ENCODE measurements at places on chromosomes 5 and 9.

DNA sequence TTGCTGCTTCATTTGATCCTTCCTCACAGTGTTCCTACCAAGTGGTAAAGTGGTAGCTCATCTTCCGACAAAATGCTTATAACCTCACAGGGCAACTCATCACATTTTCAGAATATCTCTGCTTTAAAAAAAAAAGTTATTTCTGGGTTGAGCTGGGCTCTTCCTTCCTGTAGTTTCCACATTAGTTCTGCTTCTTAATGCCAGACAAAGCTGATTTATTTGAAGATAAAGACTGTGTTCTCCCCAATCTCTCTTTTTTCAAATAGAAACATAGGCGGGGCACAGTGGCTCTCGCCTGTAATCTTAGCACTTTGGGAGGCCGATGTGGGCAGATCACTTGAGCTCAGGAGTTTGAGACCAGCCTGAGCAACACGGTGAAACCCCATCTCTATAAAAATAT is 273.1 kb downstream of the ACTL7B start:
- DNase-seq, result no peak

DNA sequence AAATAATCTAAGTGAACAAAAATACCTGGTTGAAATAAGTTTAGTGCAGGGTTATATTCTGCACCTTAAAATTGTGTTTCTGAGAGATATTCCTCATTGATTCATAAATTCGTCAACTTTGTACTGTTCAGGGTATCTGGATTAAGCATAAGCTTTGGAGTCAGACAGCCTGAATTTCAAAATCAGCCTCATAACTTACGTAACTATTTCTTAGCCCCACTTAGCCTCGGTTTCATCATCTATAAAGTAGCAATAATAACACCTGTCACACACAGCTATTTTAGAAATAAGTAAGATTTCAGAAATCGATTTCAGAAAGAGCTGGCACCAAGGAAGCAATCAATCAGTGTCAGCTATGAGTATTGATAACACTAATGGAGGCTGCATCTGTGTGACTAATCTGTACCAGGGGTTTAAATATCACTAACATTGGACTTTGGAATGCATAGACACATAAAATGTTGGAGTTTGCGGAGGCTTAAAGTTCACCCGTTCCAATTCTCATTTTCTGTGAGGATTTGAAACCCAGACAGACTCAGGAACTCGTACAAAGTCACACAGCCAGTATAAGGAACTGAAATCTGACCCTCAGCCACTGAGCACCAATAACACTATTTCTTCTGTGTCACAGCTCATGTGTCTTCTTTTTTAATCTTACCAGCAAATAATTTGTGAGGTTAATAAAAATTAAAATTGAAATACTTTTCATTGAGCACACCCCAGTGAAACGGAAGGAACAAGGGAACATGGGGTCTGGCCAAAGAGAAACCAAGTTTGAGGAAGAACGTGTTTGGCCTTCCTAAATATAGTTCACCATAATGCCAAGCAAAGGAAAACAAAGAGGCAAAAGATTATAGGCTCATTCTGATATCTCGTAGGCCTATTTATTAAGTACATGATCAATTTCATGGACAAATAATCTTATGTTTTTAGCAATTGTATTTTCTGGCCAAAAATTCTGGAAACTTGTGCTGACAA is 194.4 kb upstream of the PTGER4 start:
- no peak for DNase-seq

DNA sequence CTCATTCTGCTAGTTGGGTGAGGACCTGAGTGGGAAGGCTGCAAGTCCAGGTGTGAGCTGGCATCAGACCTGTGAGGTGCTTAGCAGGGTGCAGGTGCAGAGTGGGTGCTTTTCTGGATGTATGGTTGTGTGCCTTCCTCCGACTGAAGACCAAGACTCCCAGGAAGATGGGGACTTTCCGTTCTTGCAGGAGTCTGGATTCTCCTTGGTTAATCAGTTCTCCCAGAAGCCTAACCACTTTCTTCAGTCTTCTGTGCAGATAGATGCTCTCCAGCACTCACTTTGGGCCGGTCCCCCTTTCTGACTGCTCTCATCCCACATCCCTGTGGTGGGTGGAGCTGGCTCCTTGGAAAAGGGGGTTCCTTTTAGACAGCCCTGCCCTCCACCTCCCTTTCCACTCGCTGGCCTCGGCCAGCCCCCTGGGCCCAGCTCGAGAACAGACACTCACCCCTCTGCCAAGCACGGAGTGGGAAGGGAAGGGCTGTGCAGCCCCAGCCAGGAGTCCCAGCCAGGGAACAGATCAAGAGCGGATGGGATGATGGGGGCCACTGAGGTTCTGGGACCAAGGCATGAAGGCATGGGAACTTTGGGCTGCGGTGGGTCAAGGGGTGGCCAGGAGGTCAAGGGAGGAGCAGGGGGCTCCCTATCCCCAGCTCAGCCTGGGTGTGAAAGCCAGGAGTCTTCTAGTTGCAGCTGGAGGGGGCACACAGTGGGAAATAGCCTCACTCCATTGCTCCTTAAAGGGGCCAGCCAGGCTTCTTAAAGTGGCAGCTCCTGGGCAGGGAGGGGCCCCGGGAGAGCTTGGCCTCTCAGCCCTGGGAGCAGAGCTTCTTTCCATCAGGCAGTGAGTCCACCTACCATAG is 62.4 kb downstream of the FGF18 start:
- DNase-seq, result no peak

GRCh38 chr9:128495296-128495695 is 9.2 kb upstream of the GLE1 start:
- no peak for DNase-seq

- DNase-seq, result no peak
Observed at GRCh38 chr9:96420468-96421219, 2.5 kb upstream of the ZNF367 start.

- peak; percentile 28 for DNase-seq
Observed at GRCh38 chr9:126773004-126773607, 31.7 kb upstream of the ZBTB43 start.

DNA sequence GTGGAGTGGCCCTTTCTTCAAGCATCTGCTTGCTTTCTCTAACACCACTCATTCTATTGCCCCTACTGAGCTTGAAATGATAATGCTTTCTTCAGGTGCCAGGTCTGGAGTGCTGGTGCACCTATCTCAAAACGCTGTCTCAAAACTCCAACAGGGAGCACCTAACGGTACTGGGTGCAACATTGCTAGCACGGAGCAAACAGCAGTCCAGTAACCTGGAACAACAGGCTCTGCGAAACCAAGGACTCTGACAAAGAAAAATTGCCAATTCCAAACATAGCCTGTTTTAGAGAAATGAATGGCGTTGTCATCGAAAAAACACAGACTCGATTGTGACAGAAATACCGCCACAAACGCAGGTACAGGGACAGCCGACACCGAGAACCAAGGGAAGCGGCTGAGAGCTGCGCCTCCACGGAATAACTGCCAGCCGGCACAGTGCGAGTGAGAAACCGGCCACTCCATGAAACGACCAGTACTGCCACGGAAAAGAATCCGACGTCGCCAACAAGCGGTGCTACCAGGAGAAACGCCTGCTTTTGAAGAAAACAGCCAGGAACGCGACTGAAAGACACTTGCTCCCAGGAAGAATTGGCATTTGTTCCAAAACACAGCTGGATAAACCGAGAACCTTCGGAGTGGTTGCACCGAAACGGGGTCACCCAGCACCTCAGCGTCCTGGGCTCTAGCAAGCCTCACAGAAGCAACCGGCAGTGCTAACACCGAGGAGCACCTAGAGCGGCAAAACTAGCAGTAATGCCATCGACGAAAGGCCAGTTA is 3.1 kb downstream of the ANXA2R start:
- peak; percentile 49 for DNase-seq

DNA sequence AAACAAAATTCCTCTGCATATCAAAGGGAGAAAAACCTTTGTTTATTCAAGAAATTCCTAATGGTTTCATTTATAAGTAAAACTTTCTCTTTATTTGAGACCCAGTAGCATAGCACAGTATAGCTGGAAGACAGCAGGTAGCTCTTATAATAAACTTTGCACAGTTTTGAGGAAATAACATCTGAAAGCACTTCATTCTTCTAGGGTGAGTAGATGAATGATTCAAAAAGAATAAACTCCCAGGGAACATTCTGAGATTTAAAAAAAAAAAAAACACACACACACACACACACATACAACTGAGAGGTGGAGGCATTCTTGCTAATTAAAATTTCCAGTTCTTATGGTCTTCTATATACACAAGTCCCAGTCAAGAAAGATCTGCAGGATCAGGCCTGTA is 197.3 kb downstream of the BNC2 start:
- no peak for DNase-seq

GRCh38 chr9:115385383-115386122 is 267.6 kb upstream of the TNC start:
- DNase-seq, result no peak

- DNase-seq, result peak; percentile 56
Observed at GRCh38 chr5:114789773-114790402, 379.8 kb downstream of the TRIM36 start.

- DNase-seq, result no peak
Observed at GRCh38 chr9:98230304-98230703, 25.1 kb downstream of the TBC1D2 start.

DNA sequence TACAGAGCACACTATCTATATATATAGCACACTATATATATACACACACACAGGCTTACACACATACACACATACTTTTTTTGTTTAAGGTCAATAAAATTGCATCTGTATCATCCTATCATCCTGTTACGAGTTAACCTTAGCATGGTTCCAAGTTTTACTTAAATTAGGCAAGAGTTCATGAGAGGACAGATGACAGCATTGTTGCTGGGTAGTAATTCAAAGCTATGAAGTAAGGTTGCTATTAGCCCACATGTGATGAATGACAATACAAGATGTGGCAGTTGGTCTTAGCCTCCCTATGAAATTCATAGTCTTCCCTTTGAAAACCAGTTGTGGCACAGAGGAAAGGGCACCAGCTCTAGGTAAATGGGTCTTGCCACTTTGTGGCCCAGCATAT is 438.1 kb downstream of the ACTL7B start:
- no peak for DNase-seq

DNA sequence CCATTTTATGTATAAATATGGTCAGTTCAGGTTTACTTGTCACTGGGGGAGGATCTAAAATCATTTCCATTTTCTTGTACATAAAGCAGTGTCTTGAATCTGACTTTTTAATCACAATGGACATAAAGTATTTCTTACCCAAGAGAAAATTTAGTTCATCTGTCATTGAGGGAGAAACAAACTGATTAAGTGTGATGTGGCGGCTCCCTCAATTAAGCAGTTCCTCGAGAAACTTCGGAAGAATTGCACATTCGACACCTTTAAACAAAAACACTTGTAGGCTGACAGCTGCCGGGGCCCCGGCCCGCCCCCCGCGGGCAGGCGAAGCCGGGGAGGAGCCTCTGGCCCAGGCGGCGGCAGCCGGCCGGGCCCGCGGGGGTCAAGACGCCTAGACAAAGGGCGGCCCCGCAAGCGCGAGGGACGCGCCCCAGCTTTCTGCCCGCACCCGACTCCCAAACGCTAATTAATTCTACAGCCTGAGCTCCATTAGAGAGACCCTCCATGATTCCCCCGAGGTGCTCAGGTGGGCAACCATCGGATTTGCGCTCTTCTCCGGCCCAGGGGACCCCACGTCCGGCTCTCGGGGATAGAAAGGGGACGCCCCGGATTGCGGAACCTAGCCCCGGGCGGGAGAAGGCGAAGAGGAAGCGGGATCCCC is 750 bp downstream of the TRIM36 start:
- peak; percentile 71 for DNase-seq

GRCh38 chr5:162487528-162488525 is 420.3 kb downstream of the GABRG2 start:
- no peak for DNase-seq

DNA sequence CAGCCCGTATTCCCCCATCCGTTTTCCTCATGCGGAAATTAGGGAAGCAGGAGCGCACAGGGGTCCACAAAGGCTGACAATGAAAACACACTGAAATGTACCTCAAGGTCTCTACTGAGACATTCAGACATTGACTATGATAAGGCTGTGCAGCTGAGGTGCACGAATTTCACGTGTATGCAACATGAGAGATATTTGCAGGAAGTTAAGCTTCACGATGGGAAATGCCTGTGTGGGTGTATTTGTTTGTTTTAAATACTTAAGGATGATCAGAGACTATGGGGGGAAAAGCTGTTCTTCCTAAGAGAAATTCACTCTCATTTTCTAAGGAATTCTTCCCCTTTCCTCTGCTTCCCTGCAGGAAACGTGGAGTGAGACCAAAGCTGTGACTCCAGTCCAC is 2.6 kb upstream of the SPATA31E1 start:
- DNase-seq, result no peak

- peak; percentile 63 for DNase-seq
Observed at GRCh38 chr9:118059484-118060278, 355.5 kb downstream of the TLR4 start.

- no peak for DNase-seq
Observed at GRCh38 chr5:128224336-128224735, 140.8 kb downstream of the SLC12A2 start.

GRCh38 chr5:155616779-155617392 is 603.3 kb downstream of the KIF4B start:
- DNase-seq, result peak; percentile 39

- DNase-seq, result no peak
Observed at GRCh38 chr9:33146298-33146697, 20.8 kb downstream of the B4GALT1 start.

- no peak for DNase-seq
Observed at GRCh38 chr5:142726188-142726731, 40.4 kb upstream of the FGF1 start.

- peak; percentile 20 for DNase-seq
Observed at GRCh38 chr5:142512043-142513042, 173.5 kb downstream of the FGF1 start.

- no peak for DNase-seq
Observed at GRCh38 chr5:74903165-74903787, 37.1 kb upstream of the FAM169A start.

DNA sequence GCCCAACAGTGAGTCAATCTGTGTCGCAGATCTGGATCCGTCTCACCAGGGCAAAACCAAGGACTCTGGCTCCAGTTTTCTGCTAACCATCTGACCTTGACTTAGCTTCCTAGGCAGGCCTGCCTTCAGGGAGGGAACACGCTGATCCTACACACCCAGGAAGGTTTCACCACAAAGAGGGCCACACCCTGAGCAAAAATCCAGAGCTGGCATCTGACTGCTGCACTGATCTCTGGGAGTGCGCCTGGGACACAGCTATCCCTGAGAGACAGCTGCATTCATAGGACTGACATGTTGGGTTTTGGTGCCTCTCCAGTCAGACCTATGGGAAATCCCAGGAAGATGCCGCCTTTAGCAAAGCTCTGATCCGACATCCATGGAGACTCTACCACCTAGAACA is 47.5 kb downstream of the CDK5RAP2 start:
- no peak for DNase-seq

DNA sequence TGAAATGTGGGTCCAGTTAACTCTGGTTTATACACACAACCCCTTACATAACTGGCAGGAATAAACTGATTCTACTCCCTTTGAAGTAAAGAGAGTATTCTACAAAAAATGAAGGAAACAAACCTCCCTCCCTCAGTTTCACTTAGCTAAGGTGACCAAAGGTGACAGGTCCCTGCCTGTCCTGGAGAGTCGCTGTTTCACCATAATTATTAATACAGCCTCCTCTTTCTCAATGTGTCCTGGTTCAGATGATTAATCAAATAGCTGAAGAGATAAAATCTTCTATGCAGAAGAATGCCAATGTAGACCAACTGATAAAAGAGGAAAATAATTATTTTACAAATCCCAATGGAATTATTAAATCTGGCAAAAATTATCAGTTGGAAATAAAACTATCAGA is 163.7 kb upstream of the GNA14 start:
- no peak for DNase-seq
